NCI-H226 (cell line): ENCODE measurements at places on chromosomes 7 and 10.

DNA sequence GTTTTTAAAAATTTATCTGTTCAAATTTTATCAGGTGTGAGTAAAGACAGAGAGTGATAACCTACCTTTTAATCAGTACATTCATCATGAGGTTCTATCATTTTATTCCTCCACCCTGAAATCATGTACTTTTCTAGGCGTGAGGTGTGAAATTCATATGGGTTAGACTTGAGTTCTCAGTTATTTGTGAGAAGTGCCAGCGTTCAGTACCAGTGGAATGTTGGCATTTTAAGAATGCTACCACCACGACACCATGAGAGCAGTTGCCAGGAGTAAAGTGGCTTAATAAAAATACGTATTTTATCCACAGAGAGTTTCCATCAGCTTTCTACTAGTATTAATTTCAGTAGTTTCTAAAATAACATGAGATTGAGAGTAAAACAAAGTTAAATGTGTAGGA is 104.1 kb upstream of the FERD3L start:
- DNase-seq = no peak

DNA sequence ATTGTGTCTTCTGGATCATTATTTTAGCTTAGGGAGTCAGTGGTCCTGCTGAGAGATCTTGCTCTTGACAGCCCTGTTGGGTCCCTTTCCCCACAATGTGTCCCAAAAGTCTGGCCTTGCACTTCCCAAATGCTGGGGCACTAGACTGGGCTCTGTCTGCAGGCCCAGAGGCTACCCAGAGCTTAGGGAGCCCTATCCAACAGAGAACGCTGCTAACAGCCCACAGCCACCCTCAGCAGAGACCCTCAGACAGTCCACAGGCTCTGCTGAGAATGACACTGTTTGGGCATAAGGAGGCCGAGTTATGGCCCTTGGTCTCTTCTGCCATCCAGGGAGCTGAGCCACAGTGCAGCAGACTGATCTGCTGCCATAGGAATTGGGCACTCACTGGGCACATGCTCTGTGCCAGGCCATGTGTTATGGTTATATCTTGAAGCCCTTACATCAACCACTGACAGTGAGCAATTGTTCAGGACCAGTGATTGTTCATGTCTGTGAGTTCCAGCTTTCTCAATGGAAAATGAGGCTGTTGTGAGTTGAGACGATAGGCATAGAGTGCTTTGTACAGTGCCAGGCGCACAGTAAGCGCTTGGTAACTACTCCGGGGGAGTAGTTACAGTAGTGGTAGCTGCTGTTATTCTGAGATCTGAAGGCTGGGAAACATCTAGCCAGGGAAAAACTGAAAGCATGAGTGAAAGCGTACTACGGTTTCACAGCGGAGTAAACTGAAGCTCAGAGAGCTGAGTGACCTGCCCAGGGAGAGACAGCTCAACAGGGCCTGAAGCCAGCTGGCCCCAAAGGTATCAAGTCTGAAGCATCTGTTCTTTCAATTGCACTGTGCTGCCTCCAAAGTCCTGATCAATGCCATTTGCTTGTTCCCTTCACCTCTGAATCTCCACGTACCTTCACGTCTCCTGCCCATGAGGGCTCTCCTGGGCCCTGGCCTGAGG is 77.6 kb upstream of the PRLHR start:
- no peak for DNase-seq

DNA sequence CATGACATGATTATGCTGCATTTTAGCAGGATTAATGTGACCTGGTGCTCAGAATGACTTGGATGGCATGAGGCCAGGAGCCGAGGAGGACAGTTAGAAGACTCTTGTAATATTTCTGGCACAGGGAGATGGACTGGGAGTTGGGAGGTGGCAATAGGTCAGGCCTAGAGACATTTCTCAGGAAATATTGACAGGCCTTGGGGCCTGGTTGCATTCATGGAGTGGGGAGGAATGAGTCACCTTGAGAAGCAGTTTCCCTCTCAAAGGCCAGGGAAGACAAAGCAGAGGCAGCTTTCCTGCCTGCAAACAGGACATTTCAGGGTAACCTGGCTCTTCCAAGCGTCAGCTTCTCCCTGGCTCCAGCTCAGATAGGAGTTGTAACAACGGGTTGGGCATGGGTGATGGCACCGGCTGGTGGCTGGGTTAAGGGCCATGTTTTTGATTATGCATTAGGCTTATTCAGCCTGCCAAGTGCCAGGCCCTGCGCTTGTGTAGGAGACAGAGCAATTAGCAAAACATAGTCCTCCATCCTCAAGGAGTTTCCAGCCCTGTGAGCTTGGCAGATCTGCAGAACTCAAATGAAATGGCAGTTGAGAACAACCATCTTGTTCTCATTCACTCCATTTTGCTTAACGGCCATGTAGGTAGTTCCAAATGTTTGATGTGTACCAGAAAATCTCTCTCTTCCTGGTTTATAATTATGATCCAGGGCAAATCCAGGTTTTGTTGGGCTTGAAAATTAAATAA is 38.2 kb downstream of the HK1 start:
- DNase-seq = peak; percentile 68

DNA sequence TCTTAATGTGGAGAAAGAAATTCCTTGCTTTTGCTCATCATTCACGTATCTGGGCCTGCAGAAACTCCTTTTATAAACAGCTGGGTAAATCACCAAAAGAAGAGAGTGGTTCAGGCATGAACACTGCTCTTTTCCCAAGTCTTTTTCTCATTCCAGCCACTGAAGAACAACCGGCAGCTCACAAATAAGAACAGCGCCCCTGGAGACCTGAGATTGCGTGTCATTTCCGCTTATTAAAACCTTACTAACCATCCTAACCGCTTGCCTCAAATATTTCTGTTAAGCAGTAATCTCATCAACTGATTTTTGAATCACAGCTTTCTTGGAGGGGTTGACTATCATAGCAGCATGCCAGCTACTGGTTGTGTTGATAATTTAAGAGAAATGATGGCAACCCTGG is 213.0 kb upstream of the PLXNA4 start:
- no peak for DNase-seq

GRCh38 chr7:145543242-145543641 is 573.4 kb upstream of the CNTNAP2 start:
- DNase-seq = no peak

- peak; percentile 26 for DNase-seq
Measured at GRCh38 chr7:99614495-99614894, 2.3 kb upstream of the ZSCAN25 start.

- no peak for DNase-seq
Measured at GRCh38 chr7:42250411-42250810, 13.4 kb upstream of the GLI3 start.

DNA sequence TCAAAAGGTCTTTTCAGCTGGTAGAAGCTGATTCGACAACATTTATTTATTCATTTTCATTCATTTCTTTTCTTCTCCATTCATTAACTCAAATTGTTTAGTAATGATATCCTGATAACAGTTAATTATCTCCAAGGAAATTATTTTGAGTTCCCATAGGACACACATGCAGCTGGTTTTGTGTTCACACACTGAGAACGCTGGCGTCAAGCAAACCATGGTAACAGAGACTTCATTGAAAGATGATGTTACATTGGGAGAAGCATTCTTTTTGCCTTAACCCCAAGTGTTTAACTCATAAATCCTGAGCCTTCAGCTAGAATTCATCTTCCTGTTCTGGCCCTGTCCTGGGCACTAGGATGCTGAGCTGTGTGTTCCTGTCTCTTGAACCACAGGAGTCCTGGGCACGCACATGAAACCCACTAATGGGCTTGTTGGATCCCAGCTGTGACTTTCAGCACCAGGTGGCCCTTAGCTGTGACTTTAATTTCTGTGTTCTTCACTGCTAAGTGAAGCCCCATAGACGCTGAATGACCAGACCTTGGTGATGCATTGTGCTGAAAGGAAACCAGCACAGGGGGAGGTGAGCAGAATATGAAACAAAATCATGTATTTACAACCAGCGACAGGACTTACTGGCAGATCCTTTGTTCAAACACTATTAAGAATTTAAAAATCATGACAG is 121.5 kb upstream of the PRSS58 start:
- no peak for DNase-seq

DNA sequence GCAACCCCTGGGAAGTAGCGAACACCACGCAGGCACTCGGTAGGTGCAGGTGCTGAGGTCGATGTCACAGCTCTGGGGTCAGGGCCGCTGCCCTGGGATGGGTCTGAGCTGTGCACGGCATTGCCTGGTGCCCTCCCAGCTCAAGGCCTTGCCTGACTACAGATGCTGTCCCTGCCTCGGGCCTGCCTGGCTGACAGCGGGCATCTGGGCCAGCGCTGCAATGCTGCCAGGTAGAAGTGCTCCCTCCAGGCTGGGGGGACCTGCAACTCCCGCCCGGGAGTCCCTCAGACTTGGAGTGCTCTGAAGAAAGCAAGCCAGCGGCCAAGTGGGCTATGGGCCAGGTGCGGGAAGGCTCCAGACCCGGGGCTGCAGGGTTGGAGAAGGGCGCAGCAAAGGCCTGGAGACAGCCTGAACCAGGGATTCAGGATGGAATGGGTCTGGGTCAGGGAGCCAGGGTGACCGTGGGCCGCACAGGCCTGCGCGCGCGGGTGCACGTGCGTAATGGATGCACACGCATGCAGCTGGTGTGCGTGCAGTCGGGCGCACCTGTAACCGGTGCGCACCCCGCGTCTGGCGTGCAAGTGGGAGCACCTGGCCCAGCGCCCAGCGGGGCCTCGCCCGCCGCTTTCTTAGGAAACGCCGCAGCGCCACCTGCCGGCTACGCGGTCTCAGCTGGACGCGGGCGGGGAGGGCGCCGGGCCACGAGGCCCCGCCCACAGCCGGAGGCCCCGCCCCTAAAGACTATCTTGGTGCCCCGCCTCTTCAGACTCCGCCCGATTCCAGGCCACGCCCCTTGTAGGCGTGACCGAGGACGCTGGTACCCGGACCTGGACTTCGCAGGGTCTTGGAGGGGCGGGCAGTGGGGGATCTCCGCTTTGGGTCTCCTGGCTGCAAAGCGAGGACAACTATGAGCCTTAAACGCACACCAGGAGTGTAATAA is 46.7 kb downstream of the MICALL2 start:
- peak; percentile 80 for DNase-seq

DNA sequence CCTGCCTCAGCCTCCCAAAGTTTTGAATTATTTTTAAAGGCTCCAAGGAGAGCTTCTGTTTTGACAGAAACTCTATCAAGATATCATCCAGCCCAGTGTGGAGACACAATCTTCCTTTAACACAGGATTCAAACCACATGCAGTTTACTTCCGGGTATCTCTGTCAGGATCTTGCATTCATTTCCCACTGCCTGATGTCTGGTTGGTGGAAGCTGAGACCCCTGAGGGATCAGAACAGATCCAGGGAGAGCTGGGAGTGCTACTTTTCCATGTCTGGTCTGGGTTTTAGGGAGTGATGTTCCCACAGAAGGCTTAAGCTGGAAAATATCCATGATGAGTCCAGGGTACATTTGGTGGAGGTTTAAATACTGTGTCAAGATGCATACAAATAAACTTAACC is 16.7 kb downstream of the PTPRE start:
- DNase-seq = no peak

DNA sequence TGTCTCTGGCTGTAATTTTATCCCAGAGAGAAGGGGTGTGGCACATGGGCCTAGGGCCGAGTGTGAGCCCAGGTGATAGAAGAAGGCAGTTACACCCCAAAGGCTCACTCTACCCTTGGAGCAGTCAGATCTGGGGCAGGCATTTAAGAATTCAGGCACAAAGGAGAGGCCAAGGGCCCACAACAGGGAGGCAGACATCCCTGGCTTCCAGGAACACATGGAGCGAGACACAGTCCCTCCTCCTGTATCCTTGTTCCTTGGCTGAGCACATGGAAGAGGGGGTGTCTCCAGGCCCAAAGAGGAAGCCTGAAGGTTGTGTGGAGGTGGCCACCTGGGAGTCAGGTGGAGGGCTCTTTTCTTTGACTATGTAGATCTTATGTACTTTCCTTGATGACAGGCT is 286.2 kb downstream of the RPS24 start:
- no peak for DNase-seq

DNA sequence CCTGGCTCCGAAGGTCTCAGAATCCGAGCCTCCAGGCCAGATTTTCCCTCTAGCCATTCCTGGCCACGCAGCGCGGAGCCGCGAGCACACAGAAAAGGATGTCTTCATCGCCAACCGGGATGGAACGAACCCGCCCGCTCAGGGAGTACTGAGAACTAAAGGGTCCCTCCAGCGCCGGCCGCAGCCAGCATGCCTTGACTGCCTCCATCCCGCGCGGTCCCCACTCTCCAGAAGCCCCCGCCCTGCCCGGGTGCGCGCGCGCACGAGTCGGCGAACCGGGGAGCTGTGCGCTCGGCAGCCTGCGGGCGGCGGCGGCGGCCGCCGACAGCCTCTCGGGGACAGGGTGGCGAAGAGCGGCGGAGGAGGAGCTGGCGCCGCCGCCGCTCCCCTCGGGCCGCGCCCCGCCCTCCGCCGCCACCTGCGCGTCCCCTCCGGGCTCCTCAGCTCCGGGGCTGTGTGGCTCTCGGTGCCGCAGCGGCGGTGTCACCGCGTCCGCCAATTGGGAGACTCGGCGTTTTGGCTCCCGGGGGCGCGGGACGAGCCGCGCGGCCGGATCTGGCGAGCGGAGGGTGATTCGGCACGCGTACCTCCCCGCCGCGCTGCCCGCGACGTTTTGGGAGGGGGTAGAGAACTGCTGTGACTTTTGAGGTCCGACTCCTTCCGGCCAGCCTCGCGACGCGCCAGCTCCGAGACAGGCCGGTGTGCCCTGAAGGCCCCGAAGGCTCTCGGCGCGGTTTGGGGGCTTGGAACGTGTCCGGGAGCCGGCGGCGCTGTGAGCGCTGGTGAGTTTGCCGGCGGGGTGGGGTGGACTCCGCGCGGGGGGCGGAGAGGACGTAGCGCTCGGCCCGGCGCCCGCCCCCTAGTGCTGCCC is 453 bp upstream of the GALNT17 start:
- no peak for DNase-seq

- peak; percentile 48 for DNase-seq
Measured at GRCh38 chr10:92914478-92915325, 66.4 kb downstream of the EXOC6 start.

GRCh38 chr10:110363572-110364411 is 59.1 kb upstream of the SMNDC1 start:
- no peak for DNase-seq

DNA sequence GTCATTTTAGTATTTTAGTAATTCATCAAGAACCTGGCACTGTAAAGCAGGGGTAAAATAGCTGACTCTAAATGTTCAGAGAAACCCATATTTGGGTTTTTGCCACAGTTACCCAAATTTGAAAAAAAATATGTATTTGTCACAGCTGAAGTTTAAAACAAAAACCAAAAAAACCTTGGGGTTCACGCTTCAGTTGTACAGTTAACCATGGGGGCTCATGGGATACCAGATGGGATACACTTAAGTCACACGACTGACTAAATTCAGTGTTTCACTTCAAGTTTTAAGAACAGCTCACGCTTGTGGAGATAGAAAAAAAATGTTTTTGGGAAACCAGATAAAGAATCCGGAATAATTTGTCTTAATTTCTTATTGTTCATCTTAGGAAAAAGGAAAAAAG is 2.1 kb downstream of the ARL3 start:
- DNase-seq = no peak

GRCh38 chr10:33478089-33478674 is 143.7 kb upstream of the NRP1 start:
- DNase-seq = no peak

- DNase-seq = no peak
Measured at GRCh38 chr7:103094102-103094501, 19.2 kb downstream of the ARMC10 start.

- peak; percentile 90 for DNase-seq
Measured at GRCh38 chr7:43294080-43294630, 181.7 kb downstream of the HECW1 start.
